Activated CD4-positive, alpha-beta T cell treated with anti-CD3 and anti-CD28 coated beads, Interleukin-2, amount 10 ng/mL, durations not matched to agents 24 days and 14 days (primary cell): ENCODE measurements at places on chromosomes 1 and 21. TPM values are rescaled to one million over a fixed set of nuclear protein-coding genes. Genes with fewer than 3 reads are reported as not detected.

Gene KRTAP7-1
- total RNA-seq: not detected in 2 replicates

Gene AUNIP
- 12.0 and 13.9 TPM in 2 replicates for total RNA-seq

Gene MROH9
- total RNA-seq: not detected in 2 replicates

Gene LRRC42
- 33.7 and 34.7 TPM in 2 replicates for total RNA-seq

Gene TGFB2
- not detected in 2 replicates for total RNA-seq

- peak overlapping the region; percentile 100 for H3K4me3 ChIP-seq
- peak; percentile 72 for DNase-seq
- peaks cover 82% of the 10 kb centered on the region for H3K4me1 ChIP-seq
- no peaks in the 10 kb centered on the region for H3K27me3 ChIP-seq
- peaks cover 22% of the 10 kb centered on the region for H3K36me3 ChIP-seq
Observed at GRCh38 chr1:30758785-30759380, 1.3 kb upstream of the LAPTM5 start.

DNA sequence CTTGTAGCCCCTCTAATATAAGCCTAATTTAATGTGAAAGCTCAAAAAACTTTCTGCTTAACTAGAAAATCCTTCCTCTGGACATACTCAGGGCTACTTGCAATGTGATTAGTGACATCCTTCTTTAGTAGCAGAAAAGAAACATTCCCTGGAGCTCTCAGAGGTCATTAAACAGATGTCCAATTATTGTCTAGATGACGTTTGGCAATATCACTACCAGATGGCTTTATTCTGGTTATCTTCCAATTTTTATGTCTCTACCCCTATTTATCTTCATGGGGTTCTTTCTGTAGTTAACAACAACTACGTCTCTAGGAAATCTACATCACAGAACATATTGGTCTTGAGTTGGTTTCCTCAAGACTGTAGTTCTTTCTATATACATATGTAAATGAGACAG lies 44.2 kb downstream of the CTH start:
- no peak for DNase-seq
- H3K4me3 ChIP-seq: no peak overlapping the region
- H3K36me3 ChIP-seq: no peaks in the 10 kb centered on the region
- peaks cover 2% of the 10 kb centered on the region for H3K4me1 ChIP-seq
- peaks cover 7% of the 10 kb centered on the region for H3K27me3 ChIP-seq
- no peak overlapping the region for H3K27ac ChIP-seq

GRCh38 chr1:245715970-245716369 lies 561.2 kb downstream of the KIF26B start:
- DNase-seq: no peak
- no peaks in the 10 kb centered on the region for H3K27me3 ChIP-seq
- no peak overlapping the region for H3K27ac ChIP-seq
- no peaks in the 10 kb centered on the region for H3K36me3 ChIP-seq
- no peaks in the 10 kb centered on the region for H3K4me1 ChIP-seq

- peaks cover 2% of the 10 kb centered on the region for H3K4me1 ChIP-seq
- DNase-seq: peak; percentile 85
- no peaks in the 10 kb centered on the region for H3K36me3 ChIP-seq
- peaks cover 6% of the 10 kb centered on the region for H3K27me3 ChIP-seq
Observed at GRCh38 chr1:32400876-32401631, 6.8 kb upstream of the BSDC1 start.

DNA sequence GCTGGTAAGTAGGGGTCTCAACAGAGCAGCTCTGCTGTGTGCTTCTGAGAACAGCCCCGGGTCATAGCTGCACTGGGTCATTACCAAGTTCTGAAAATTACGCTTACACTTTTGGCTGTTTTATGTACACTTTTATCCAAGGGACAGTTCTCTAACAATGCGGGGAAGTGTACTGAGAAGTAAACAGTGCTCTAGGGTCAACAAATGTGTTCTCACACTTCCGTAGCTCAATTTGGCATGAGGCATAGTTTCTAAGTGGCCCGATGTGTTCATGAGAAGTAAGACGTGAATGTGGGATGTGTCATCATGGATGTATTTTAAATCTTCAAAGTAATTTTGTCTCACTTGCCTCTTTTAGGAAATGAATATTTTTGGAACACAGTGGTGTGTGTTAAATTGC lies 10.9 kb upstream of the VAMP3 start:
- no peak for DNase-seq
- no peaks in the 10 kb centered on the region for H3K4me1 ChIP-seq
- H3K27me3 ChIP-seq: peaks cover 29% of the 10 kb centered on the region
- no peak overlapping the region for H3K27ac ChIP-seq
- H3K36me3 ChIP-seq: no peaks in the 10 kb centered on the region

GRCh38 chr1:218390618-218391017 lies 45.5 kb downstream of the TGFB2 start:
- no peak overlapping the region for H3K4me3 ChIP-seq
- H3K4me1 ChIP-seq: no peaks in the 10 kb centered on the region
- no peaks in the 10 kb centered on the region for H3K36me3 ChIP-seq
- H3K27ac ChIP-seq: no peak overlapping the region
- DNase-seq: no peak
